Vagina (tissue), 2 donors: ENCODE measurements at places on chromosomes 16 and 17.

GRCh38 chr17:71338396-71338795 lies 782.4 kb upstream of the SOX9 start:
- no peak for DNase-seq

- DNase-seq, result no peak
Observed at GRCh38 chr17:77990301-77990700, 31.8 kb downstream of the TNRC6C start.

- no peak for DNase-seq
Observed at GRCh38 chr17:65017207-65017774, 39.2 kb downstream of the GNA13 start.

- no peak for DNase-seq
Observed at GRCh38 chr17:15652960-15653359, 31.2 kb downstream of the TRIM16 start.

GRCh38 chr17:82065638-82066303 lies at the start of gene DUS1L:
Gene DUS1L, minus strand, starts transcription at chr17:82065804. Its CDS starts 745 bp downstream, at chr17:82065059.
- no peak for DNase-seq

GRCh38 chr16:48561960-48562393 lies 48.0 kb downstream of the N4BP1 start:
- no peak for DNase-seq

DNA sequence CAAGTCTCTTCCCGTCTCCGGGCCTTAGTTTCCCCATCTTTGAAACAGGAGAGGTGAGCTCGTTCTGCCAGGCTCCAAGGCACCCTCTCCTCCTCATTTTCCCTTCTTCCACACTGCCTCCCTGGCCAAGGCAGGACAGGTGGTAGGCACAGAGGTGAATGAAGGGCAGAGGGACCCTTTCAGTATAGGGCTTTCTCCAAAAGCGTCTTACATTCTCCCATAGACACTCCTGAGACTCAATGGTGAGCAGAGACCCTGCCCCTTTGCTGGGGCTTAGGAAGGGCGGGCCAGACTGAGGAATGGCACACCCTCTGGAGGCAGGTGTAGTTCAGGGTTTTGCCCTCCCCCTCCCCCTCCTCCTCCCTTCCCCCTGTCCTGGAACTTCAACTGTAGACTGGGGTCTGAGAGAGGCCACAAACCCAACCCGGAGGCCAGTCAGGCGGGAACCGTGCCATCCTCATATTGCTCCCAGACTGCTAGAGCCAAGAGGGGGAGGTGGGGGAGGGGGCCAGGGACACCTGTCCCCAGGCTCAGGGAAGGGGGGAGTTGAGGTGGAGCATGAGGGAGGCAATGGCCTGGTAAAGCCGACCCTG lies 1.9 kb downstream of the PLEKHH3 start:
- no peak for DNase-seq

DNA sequence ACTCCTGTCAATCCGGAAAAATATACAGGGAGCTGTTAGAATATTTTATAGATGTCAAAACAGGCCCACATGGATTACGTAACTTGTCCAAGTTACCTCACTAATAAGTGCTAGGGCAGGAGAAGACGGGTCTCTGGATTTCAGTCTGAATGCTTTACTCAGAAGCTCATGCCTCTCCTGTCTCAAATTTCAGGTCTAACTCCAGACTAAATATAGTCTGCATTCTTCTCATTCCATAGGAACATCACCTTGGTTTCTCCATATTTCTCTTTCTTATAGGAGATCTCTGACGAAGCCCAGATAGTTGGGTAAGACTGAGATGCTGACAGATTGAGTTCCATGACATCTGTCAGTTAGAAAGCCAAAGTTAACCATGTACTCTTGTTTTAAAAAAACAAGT lies 174.2 kb downstream of the STX8 start:
- DNase-seq, result no peak

- no peak for DNase-seq
Observed at GRCh38 chr16:89602952-89603590, 10.4 kb upstream of the DPEP1 start.
